Adrenal gland (tissue), 19 donors: ENCODE measurements at places on chromosomes 7 and 10. TPM values are rescaled to one million over a fixed set of nuclear protein-coding genes. Genes with fewer than 3 reads are reported as not detected.

Gene PAX4
- total RNA-seq, result not detected

Gene SPDYE8
- not detected for total RNA-seq

Gene STEAP2
- total RNA-seq, result 5.1 TPM

Gene RAB11FIP2
- total RNA-seq, result 29.7 TPM

Gene CNOT4
- total RNA-seq, result 28.1 TPM

Gene PRXL2A
- total RNA-seq, result 40.4 TPM

DNA sequence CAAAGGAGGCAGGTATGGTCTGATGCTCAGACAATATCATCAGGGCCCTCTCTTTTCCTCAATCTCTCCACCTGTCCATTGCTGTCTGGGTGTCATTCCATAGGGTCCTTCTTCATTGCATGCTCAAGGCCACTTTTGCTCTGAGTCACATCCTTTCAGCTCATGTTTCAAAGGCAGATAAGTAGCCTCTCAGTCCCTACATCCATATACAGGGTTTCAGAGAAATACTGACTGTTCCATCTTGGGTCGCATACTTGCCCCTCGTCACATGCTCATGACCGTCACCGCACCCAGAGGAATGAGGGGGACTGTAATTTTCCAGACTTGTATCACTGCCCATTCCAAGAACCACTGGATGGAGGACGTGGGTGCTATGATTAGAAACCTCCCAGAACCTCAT lies 93.4 kb downstream of the FAM107B start:
- H3K4me1 ChIP-seq, result no peaks in the 10 kb centered on the region
- H3K4me3 ChIP-seq, result no peak overlapping the region
- no peak overlapping the region for H3K27ac ChIP-seq

- H3K4me3 ChIP-seq, result no peak overlapping the region
- H3K27me3 ChIP-seq, result no peaks in the 10 kb centered on the region
- H3K36me3 ChIP-seq, result peaks cover 48% of the 10 kb centered on the region
- peaks cover 52% of the 10 kb centered on the region for H3K4me1 ChIP-seq
- H3K27ac ChIP-seq, result no peak overlapping the region
- no peak for DNase-seq
Observed at GRCh38 chr10:102651455-102652169, 7.3 kb downstream of the TRIM8 start.

DNA sequence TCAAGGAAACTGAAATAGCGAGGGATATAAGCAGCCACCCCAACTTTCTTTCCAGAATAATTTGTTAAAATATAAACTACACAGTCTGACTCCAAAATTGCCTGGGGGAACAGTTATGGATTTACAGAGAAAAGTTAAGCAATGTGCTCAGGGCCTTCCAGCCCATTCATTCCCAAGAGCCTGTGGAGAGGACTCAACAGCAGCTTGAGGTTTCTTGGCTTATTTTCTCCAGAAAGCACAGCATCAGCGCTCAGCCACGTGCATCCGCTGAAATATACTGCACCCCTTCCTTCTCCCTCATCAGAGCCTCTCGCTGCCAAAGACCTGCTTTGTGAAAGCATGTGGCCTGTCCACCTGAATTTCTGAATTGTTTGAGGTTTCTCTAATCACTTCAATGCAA lies 375.2 kb upstream of the VWC2 start:
- no peak for DNase-seq
- H3K4me1 ChIP-seq, result no peaks in the 10 kb centered on the region
- no peak overlapping the region for H3K4me3 ChIP-seq
- no peaks in the 10 kb centered on the region for H3K36me3 ChIP-seq

GRCh38 chr7:22791204-22792158 lies 31.2 kb downstream of the TOMM7 start:
- no peaks in the 10 kb centered on the region for H3K36me3 ChIP-seq
- no peaks in the 10 kb centered on the region for H3K4me1 ChIP-seq
- no peaks in the 10 kb centered on the region for H3K27me3 ChIP-seq
- H3K27ac ChIP-seq, result no peak overlapping the region
- no peak for DNase-seq
- H3K4me3 ChIP-seq, result no peak overlapping the region

DNA sequence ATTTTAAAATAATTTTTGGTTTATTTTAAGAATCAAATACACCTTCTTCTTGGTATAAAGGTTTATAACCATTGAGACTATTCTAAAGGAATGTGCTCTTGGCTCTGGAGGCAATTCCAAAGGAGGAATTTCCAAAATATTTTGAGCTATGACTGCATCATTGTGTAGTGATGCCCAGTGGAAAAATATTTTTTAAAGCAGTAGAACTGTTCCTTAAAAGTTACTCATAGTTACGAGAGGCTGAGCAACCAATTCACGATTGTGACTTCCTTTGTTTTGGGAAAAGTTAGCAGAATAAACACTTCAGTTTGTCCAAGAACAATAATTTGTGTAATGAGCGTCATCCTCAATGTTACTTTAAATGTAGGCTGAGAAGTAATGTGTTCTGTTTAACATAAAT lies 233.6 kb downstream of the BAMBI start:
- no peak overlapping the region for H3K4me3 ChIP-seq
- H3K36me3 ChIP-seq, result no peaks in the 10 kb centered on the region
- DNase-seq, result no peak
- H3K4me1 ChIP-seq, result no peaks in the 10 kb centered on the region

GRCh38 chr10:17993361-17993760 lies 41.6 kb downstream of the SLC39A12 start:
- H3K4me3 ChIP-seq, result no peak overlapping the region
- H3K27ac ChIP-seq, result no peak overlapping the region
- H3K27me3 ChIP-seq, result no peaks in the 10 kb centered on the region
- no peaks in the 10 kb centered on the region for H3K36me3 ChIP-seq
- no peaks in the 10 kb centered on the region for H3K4me1 ChIP-seq

DNA sequence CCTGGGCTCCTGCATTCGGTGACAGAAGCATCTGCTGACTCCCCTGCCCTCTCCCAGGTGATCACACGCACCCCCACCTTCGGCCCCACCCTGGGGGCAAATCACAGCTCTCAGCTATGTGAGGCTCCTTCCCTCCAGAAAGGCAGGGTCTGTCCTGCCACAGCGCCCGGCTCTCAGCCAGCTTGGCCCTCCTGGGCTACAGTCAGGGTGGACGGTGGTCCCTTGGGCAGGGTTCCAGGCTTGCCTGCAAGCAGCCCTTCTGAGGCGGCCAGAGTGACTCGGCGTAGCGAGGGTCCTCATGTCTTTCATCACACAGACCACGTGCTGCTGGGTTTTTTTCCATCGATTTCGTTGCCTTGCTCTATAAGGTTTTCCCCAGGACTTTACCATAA lies 53.6 kb upstream of the EBF3 start:
- H3K36me3 ChIP-seq, result no peaks in the 10 kb centered on the region
- no peak overlapping the region for H3K27ac ChIP-seq
- H3K4me1 ChIP-seq, result no peaks in the 10 kb centered on the region

- peak overlapping the region; percentile 24 for H3K27ac ChIP-seq
- no peaks in the 10 kb centered on the region for H3K27me3 ChIP-seq
- H3K36me3 ChIP-seq, result no peaks in the 10 kb centered on the region
- peaks cover 15% of the 10 kb centered on the region for H3K4me1 ChIP-seq
Observed at GRCh38 chr7:30159698-30160143, 24.9 kb downstream of the MTURN start.

DNA sequence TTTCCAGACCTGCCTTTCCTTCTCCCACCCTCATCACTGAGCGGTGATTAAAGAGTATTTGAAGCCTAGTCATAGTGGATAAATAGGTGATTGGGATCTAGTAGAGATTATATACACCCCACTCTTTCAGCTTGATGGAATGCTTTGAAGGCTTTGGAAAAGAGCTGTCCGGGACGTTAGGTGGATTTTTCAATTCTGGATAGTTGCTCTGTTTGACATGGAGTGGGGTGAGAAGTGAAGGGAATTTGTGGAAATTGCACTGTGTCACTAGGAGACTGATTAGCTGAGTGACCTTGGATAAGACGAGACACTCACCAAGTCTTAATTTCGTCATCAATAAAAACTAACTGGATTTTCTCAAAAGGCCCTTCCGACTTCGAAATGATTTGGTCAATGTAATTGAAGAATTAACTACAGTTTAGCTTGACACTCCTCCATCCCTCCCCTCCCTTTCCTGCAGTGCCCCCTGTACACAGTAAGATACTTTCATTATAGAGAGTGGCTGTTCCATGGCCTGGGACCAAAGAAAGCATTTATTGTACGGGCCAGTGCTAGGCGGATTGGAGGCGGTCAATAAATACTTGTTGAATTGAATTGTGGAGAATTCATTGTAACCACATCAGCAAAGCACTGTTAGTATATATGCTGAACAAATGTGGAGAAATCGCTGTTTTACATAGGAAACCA lies 962 bp downstream of the ZKSCAN1 start:
- DNase-seq, result no peak
- H3K4me1 ChIP-seq, result peaks cover 46% of the 10 kb centered on the region
- no peaks in the 10 kb centered on the region for H3K36me3 ChIP-seq
- no peaks in the 10 kb centered on the region for H3K27me3 ChIP-seq
- H3K27ac ChIP-seq, result peak overlapping the region; percentile 95

DNA sequence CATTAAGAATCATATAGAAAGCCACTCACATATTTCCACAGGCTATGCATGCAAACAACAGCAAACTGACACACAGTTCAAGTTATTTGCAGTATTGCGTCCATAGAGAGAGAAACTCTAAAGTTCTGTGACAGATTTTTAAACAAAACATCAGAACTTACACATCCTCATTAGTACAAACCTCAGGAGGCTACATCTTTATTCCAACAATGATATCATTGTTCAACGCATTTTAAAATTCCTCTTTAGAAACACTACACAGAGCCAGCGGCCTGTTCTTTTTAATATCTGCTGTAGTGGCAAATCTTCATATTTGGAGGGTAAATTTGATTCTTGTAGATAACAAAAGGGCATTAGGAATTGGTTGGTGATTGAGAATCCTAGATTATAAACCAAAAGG lies 55.9 kb upstream of the NFE2L3 start:
- no peak overlapping the region for H3K4me3 ChIP-seq
- no peak for DNase-seq
- H3K4me1 ChIP-seq, result no peaks in the 10 kb centered on the region
- H3K36me3 ChIP-seq, result no peaks in the 10 kb centered on the region

- H3K4me1 ChIP-seq, result no peaks in the 10 kb centered on the region
- no peaks in the 10 kb centered on the region for H3K36me3 ChIP-seq
- H3K27me3 ChIP-seq, result no peaks in the 10 kb centered on the region
- no peak overlapping the region for H3K27ac ChIP-seq
Observed at GRCh38 chr7:151390598-151391357, 19.1 kb downstream of the WDR86 start.

DNA sequence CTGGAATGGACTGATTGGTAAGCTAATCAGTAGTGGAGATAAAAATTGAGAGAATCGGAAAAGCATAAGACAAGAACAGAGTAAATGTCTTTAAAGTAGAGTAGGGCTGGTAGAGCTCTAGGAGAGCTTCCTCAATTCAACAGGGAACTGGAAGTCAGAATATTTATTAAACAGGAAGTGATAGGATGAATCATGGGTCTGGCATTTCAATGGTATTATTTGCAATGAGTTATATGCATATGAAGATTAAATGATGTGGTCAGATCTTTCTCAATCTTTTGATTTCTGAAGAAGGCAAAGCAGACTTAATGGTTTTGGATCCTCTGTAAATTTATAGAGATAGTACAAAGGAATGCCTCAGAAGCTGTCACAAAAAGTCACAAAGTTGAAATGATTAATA lies 349.0 kb downstream of the HPSE2 start:
- H3K27me3 ChIP-seq, result no peaks in the 10 kb centered on the region
- H3K36me3 ChIP-seq, result no peaks in the 10 kb centered on the region
- no peak overlapping the region for H3K4me3 ChIP-seq
- no peak overlapping the region for H3K27ac ChIP-seq
- DNase-seq, result no peak
